T-cell (primary cell): ENCODE measurements at places on chromosomes 7 and 10.

DNA sequence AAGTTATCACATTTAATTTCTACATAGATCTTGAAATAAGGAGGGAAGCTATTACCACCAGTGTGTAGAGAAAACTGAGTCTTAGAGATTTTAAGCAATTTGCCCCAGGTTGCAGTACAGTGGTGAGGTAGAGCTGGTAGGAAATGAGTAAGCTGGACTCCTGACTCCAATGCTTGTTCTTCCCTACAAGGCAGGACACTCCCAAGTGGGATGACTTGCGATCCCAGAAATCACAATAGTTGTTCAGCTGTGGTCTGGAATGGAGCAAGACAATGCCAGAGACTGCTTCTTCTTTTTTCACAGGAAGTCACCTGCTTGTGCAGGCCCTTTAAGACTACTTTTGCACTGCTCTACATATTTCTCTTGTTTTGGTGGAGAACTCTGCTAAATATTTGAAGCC, 327.2 kb upstream of the BMPER start:
- no peak for DNase-seq

- DNase-seq = no peak
Observed at GRCh38 chr10:130387936-130388580, 251.9 kb downstream of the GLRX3 start.

DNA sequence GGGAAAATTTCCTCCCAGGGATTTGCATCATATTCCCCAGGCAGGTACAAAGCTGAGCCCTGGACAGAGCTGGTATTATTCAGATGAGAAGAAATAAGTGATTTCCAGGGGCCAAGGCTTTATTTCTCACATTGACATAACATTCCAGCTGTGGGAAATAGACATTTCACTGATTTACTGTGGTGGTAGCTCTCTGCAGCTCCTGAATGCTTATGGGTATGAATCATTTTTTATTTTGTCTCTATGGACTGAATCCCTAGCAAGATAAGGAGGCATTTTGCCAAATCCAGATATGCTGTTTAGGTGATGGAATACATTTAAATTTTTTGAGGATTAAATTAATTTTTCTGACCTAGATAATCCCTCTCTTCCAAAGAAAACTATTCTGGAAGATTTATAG, 97.9 kb downstream of the MTPN start:
- no peak for DNase-seq

- DNase-seq = no peak
Observed at GRCh38 chr7:4345004-4345403, 337.1 kb upstream of the FOXK1 start.

GRCh38 chr7:12643001-12643643, 44.3 kb upstream of the ARL4A start:
- no peak for DNase-seq

DNA sequence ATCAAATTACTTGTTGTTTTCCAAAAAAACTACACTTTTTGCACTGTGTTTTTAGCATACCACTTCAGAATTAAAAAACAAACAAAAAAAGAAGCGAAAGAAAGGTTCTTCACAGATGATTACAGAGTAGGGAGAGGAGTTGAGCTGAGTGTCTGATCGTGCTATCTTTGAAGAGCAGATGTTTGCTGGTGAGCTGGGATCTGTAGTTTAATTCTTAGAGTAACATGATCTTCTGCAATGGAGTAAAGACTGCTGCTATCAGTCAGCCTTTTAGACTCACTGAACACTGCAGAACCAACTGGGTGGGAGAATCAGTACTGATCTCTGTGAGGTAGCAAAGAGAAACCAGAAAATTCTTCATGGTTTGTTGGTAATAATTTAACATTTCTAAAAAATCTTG, 1197.8 kb upstream of the SORCS1 start:
- DNase-seq = no peak

DNA sequence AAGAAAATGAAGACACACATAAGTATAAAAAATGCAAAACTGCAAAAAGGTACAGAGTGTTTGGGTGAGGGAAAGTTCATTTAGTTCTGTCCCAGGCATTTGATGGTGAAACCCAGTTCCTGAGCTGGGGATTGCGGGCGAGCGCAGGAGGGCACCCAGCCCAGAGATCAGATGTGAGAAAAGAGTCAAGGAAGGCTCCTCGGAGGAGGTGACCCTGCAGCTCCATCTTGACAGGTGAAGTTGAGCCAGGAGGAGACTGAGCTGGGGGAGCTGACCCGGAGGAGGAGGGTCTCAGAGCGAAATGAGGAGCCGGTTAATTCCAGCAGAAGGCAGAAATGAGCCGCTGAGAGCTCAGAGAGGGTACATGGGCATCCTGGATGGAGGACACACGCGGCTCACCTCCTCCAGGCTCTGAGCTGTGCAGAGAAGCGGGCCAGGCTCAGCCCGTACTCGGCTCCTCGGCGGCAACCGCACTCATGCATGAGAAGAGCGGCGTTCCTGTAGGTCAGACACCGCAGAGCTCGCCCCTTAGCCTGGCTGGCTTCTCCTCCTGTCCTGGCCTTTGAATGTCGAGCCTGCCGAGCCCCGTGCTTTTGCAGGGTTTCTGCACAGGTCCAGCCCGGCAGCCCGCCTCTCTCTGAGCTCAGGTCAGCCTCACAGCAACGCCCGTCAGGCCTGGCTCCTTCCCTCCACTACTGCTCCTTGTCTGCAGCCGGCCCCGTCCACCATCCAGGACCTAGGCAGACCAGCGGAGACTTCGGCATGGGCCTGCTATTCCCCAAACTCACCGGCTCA, 9.5 kb upstream of the RAMP3 start:
- DNase-seq = no peak

DNA sequence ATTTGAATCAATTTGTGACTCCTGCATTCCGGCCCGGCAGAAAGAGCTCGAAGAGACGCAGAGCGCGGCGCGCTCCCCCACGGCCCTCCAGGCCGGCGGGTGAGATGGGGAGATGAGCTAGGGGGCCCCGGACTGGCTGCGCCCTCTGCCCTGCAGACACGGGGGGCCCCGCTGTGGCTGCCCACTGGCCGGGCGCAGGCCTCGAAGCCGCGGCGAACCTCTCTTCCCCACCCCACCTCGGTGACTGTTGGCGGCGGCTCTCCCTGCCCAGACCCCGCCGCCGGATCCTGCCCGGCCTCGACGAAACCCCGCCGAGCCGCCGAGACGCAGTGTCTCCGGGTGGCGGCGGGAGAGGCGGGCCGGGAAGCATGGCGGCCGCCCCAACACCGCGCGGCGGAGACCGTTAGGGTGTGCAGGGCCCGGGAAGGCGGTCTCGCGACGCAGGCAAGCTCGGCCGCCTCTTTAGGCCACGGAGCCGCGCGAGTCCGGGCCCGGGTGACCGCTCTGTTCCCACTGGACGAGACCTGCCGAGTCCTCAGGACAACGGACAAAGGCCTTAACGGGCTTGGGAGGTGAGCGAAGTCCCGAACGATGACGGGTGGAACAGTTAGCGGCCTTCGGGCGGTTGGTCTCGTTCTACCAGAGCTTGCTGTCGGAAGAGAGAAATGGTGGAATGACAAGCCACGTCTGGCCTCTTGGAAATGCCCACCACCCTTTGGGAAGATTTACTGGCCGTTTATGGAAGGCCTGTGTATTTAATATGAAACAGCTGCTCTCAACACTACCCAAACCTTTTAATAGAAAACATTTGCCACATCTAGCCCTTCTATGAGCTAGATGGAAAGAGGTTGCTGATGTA, 24.3 kb downstream of the NUP42 start:
- no peak for DNase-seq

GRCh38 chr7:126820925-126821324, 431.8 kb downstream of the GRM8 start:
- no peak for DNase-seq

DNA sequence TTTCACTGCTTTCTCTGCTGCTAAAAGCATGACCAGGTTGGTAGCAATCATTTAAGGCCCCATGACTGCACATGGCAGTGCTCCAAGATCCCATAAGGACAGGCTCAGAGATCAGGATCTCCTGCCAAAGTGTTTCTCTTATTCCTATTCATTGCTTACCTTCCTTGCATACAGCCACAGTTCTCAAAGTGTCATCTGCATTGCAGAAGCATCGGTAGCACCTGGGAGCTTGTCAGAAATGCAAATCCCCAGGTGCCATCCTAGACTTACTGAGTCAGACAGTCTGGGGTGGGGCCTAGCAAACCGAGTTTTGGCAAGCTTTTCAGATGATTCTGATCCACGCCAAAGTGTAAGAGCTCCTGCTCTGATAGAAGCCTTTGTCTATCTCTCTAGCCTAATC, 489.0 kb upstream of the AUTS2 start:
- DNase-seq = no peak

- DNase-seq = no peak
Observed at GRCh38 chr10:43491855-43492254, 54.9 kb downstream of the ZNF487 start.

GRCh38 chr10:49272251-49273081, 26.5 kb upstream of the C10orf71 start:
- no peak for DNase-seq

DNA sequence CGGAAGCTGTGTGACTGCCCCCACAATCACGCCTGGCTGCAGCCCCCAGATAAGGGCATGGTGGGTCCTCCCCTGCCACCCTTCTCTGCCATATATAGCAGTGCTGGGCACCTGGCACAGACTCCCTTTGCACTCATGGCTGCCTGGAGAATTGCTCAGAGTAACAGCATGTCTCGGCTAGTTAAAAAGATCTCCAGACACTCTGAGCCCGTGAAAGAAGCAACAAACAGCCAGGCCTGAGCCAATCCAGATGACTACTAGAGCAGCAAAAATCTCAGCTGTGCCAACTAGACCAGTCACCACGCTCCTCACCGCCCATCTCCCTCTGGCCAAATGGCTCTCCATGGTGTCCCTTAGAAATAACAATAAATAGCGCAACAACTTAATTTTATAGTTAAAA, 71.3 kb downstream of the PARD3 start:
- DNase-seq = no peak

DNA sequence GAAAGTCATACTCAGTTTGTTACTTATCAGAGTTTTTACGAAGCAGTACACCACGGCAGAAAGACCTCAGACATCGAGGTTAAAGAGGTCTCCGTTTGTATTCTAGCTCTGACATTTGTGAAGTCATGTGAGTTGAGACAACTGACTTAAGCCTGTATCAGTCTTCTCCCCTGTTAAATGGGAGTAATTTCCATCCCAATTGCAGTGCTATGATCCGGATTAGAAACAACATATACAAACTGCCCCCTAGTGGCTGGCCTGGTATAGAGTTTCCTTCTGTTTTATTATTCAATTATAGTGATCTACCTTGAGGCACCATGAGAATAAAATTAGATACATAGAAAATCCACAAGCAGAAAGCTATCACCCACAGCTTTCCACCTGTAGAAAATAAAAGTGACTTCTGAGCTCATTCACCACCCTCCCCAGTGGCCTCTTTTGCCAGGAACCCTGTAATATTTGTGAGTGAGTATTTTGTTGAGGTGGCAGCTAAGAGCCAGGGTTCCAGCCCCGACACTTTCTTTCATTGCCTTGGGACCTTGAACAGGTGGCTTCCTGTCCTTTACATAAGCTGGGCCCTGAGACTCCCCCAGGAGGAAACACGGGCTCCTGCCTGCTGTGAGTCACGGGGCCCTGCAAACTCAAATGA, 607.2 kb upstream of the MGMT start:
- DNase-seq = no peak

DNA sequence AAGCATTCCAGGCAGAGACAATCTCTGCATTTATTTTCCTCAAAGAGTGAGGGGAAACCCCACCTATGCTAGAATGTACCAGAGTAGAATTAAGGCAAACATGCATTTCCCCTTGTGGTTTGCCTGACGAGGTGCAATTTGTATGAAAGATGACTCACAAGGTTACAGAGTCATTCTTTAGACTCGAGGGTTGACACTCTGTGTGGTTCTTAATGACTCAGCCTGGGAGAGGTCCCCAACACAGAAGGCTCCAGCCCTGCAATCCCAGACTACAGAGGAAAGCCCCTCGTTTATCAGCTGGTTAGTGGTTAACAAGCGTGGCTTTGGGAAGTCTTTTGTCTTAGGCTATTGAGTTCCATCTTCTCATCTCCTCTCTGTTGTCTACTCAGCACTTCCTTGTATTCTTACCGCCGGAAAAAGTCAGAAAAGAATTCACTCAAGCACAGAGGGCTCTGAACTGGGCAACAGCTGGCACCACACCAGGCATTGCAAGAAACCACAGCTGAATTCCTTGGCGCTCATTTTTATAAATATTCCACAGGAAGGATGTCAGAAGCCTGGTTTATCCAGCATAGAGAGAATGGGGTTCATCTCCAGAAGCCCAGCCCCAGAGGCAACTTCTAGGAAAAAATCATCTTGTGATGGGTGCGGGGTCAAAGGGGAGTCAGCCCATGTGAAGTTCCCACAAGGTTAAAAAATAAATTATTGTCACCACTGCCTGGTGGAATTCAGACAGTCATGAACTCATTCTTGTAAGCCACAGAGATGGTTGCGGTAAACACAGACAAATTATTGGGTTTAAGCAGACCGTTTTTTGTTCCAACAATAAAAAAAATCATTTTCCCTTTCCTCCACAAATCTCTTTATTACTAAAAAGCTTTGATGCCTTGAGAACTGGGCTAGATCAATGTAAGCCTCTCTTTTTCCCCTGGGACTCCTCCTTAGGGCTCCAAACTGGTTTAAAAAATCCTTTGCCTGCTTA, 24.5 kb upstream of the SVIL start:
- DNase-seq = peak; percentile 29

DNA sequence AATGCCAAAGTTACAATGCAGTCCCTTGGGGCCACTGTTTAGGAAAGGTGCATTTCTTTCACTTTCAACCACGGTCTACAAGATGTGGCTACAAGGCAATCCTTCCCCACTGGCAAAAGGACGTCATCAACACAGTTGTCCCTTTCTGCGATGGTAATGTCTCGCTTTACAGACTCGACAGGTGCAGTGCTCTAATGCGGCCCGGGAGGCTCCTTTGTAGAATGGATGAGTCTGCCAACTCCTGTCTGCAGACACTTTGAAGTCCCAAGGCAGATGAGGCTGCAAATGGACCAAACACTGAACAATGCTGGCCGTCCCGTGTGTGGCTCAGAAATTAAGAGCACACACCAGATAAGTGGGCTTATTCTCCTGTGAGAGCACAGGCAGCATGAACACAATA, 133.7 kb downstream of the PIP4K2A start:
- no peak for DNase-seq

DNA sequence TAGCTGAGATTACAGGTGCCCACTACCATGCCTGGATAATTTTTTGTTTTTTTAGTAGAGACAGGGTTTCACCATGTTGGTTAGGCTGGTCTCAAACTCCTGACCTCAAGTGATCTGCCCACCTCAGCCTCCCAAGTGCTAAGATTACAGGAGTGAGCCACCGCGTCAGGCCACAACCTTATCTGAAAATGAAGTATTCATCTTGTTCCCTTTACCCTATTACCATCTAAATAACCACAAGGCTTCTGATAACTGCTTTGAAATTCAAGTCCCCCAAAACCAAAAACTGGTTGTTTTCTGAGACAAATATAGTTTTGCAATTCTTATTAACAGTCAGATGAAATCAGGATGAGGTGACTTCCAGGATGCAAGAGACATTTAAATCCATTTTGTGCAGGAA, 2.4 kb downstream of the TCTN3 start:
- DNase-seq = no peak

GRCh38 chr7:27901028-27901760, 161.2 kb downstream of the TAX1BP1 start:
- peak; percentile 34 for DNase-seq
